ENCODE measurements at places on chromosomes 12 and 14.

DNA sequence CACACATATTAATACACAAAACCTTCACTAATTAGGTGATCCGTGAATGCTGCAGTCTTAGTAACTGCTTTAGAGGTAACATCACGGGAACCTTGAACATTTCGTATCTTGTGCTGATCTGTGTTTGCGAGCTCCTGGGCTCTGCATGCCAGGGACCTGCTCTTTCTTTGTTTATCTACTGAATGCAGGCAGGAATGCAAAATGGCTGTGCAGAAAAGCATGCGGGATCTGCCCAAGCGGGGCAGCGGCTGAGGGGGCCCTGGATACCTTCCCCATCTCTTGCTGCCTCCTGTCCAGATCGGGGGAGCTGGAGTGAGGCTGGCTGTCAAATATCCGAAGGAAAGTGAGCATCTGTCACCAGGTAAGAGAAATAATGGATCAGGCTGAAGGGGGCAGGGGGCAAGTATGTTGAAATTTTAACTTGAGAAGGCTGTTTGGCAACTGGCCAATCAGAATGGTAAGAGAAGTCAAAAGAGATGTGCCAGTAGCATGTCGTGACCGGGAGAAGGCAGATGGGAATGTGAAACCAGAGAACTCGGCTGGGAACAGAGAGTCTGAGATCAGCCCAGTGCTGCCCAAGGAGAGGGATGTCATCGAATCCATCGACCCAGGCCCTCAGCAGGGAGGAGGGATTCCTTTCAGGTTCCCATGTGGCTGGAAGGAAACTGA is 191.4 kb downstream of the TTC7B start:
- DNase-seq, result no peak

- no peak for DNase-seq
These were observed 9.2 kb upstream of the COX6A1 start for GRCh38 chr12:120428597-120429229.

DNA sequence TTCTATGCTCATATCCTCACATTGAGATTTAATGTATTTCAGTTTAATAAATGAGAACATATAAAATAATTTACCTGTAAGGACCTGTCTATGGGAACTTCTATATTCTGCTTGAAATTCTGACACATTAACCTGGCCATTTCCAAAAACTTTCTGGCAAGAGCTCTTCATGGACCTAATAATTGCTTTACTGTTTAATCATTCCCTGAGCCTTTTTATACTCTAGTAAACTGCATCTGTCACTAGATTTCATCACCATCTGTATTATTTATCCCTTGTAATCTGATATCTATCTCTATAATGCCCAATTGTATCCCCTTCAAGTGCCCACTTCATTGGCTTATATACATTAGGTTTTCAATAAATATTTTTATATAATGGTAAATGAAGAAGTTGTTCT is 327.7 kb downstream of the RAD51B start:
- no peak for DNase-seq

DNA sequence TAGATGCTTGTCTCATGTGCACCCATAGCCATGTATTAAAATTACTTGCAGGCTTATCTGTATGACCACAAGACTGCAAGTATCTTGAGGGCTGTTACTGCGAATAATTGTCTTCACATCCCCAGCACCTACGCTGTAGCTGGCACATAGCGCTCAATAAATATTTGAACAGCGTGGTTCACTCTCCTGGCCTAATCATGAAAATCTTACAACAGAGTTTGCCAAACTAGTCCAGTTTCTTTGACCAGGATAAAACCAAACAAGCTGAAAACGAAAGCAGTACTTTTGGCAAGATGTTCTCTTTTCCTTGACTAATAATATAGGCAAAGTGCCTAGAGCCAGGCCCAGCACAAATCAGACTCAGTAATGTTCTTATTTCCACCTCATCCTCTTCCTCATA is 106.7 kb downstream of the RPS29 start:
- no peak for DNase-seq

DNA sequence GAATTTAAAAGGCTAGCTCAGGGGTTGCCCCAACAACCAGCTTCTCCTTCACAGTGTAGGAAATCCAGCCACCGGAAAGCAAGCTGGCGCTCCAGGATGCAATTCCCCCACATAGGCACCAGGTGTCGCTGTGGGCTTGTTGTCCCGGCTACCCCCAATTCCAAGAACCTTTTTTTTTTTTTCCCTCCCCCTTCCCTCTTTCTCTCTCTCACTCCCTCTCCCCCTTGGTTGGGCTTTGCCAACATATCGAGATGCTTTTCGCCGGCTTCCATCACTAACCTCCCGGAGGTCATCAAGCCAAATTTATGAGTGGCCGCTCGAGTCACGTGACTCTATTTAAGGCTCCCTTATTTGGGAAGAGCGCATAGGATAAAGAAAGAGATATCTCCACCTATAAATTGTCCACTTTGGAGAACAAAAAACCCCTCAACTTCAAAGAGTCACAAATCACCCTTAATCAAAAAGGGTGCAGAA is at the start of gene HOXC5:
Gene HOXC5 (plus strand): TSS at position 424 of the 474 bp plus-strand sequence. CDS start 73 bp downstream, outside the sequence.
- no peak for DNase-seq

GRCh38 chr12:124734224-124734788 is 129.4 kb downstream of the SCARB1 start:
- no peak for DNase-seq

DNA sequence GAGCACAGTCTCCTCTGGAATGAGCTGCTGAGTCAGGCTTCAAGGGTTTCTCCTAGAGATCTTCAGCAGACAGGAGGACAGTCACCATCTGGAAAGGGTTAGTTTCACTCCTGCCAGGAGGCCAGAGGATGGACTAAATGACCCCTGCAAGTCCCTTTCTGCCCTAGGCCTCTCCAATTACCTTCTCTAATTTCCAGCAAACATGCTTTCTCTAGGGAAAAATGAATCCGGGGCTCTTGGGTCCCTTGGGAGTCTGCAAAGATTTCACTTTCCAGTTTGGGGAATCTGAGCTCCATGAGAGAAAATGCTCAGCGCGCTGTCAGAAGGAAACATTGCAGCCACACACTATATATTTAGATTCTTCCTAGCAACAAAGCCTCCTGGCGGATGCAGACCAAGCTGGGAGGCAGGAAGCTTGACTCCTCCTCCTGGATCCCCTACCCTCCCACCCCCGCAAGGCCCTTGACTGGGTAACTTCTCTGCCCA is 184.4 kb upstream of the CCND2 start:
- no peak for DNase-seq

- no peak for DNase-seq
These were observed 4.0 kb downstream of the SIX1 start for GRCh38 chr14:60645126-60645741.

- DNase-seq, result no peak
These were observed 31.9 kb downstream of the DACT1 start for GRCh38 chr14:58669556-58670200.

DNA sequence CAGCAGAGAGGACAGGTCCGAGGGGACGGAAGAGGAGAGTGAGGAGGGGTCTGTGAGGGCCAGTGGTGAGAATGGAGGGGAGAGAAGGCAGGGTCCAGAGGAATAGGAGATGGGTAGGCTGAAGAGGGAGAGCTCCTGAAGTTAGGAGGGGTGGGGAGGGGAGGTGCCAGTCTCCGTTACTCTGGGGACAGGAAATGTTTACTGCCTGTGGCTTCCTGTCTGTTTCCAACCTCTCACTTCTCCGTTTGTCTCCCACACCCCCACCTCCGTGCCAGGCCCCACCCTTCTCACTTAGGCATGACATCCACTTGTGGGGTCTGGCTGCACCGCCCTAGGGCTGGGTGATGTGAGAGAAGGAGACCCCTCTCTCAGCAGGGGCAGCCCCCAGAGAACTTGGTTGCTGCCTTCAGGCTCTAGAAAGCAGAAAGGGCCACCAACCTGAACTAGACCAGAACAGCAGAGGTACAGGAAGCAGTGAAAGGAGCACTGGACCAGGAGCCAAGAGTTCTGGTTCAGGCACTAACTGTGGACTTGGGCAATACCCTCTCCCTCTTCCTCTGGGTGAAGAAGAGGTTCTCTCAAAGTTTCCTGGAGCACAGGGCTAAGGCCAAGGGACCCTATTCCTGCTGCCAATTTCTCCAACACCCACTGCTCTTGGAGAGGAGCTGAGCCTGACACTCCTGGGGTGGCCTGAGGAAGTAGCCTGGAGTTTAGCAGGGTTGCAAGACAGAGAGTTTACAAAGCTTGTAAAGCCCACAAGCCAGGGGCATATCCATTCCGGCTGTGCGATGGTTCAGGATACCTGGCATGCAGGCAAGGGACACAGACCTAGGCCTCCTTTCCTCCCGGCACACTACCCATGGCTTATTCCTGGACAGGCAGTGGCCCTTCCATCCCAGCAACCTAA is 5.5 kb downstream of the ITGA5 start:
- no peak for DNase-seq

DNA sequence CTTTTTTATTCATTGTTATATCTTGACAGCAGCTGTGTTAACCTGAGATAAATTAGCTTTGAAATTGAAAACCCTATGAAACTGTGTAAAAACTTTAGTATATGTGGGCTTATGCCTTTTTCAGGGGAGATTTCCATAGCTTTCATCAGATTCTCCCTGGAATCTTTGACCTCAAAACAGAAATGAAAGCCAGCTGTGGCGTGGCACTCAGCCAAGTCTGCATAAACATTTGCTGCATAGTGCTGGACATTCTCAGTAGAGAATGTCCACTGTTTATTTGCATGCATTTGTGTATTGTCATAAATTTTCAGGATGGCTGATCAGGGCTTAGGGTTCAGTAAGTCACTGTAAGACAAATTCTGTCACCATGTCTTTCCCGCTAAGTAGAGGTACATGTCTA is 115.3 kb upstream of the NAP1L1 start:
- DNase-seq, result no peak

GRCh38 chr12:495466-495865 is 35.7 kb downstream of the B4GALNT3 start:
- DNase-seq, result no peak

DNA sequence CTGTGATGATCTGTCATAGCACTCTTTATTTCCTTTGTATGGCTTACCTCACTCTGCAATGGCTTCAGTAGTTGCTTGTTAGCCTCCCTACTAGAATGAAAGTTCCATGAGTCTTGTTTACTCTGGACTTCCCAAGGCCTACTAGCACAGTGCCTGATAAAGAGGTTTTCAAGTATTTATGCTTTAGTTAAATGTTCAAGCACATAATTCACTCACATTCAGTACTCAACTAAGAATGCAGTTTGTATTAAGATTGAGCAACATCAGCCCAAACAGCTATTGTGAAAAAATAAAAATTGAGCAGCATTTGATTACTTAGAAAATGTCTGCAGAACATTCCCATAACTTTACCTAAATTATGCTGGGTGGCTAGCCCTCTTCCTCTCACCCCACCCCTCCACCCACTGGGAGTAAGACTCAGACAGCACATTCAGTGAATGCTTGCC is 158.9 kb upstream of the AMIGO2 start:
- DNase-seq, result no peak

- no peak for DNase-seq
These were observed 498.3 kb downstream of the KCNH5 start for GRCh38 chr14:62546862-62547474.

DNA sequence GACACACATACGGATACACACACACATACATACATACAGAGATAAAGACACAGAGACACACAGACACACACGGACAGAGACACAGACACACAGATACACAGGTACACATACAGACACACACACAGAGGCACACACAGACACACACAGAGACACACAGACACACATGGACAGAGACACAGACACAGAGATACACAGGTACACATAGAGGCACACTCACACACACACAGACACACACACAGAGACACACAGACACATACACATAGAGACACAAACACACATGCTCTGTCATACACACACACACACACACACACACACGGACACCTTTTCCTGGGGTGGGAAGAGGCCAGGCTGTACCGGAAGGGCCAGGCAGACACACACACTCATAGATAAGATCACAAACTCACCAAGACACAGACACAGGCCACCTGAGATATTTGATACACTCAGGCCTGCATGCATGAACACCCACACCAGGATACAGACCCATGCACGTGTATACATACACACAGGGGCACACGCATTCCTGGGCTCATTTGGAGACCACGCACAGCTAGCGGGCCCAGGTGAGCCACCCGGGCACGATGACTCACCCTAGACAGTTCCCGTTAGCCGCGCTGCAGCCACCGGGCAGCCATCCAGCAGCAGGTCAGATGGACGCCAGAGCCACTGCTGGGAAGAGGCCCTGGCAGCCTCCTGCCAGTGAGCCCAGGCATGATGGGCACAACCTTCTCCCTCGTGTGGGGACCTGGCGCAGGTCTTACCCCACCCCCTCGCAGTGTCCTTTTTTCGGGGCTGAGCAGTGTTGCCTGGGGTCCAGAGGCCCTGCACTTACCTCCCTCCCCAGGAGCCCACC is 1.8 kb upstream of the AHNAK2 start:
- DNase-seq, result no peak

DNA sequence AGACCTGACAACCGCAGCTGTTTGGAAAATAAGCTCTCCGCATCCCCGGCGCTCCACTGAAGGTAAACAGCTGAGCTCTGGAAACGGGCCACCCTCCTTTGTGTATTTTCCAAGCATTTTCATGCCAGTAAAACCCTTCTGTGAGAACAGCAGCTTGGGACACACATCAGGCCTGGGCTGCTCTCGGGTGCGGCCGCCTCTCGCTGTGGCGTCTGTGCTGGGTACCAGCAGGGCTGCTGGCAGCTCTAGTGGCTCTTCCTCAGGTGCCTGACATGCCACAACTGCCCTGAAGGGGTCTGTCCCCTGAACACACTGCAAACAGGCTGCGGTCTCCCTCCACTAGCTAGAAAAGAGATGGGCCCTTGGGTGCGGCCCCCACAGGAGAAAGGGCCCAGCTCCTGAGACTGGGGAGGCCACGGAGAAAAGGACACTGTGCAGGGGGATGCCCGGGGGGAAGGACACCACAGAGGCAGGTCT is 96.3 kb downstream of the ITPK1 start:
- no peak for DNase-seq

GRCh38 chr12:114238808-114239207 is 167.1 kb downstream of the TBX5 start:
- DNase-seq, result no peak

DNA sequence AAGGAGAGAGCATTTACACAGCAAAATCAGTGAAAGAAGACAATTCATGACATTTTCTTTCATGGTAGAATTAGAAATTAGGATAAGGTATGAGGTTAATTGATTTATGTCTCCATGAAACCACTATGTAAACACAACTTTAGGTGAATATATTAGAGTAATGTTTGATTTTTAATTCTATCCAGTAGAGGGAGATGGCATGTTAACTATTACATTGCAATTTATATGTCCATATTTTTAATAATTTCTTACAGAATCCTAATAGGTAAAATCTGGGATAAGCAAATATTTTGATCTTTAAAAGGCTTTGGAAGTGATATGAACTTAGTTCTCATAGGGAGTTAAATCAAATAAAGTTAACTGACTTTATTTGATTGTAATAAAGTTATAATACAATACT is 373.4 kb upstream of the PDE3A start:
- no peak for DNase-seq
